DMS79 treated with DMSO at 0.1 percent for 48 hours (cell line): ENCODE measurements at places on chromosomes 2 and 18.

GRCh38 chr2:177989029-177989885, 83.3 kb downstream of the PDE11A start:
- DNase-seq = no peak

GRCh38 chr18:62453864-62454263, 69.0 kb upstream of the ZCCHC2 start:
- no peak for DNase-seq

DNA sequence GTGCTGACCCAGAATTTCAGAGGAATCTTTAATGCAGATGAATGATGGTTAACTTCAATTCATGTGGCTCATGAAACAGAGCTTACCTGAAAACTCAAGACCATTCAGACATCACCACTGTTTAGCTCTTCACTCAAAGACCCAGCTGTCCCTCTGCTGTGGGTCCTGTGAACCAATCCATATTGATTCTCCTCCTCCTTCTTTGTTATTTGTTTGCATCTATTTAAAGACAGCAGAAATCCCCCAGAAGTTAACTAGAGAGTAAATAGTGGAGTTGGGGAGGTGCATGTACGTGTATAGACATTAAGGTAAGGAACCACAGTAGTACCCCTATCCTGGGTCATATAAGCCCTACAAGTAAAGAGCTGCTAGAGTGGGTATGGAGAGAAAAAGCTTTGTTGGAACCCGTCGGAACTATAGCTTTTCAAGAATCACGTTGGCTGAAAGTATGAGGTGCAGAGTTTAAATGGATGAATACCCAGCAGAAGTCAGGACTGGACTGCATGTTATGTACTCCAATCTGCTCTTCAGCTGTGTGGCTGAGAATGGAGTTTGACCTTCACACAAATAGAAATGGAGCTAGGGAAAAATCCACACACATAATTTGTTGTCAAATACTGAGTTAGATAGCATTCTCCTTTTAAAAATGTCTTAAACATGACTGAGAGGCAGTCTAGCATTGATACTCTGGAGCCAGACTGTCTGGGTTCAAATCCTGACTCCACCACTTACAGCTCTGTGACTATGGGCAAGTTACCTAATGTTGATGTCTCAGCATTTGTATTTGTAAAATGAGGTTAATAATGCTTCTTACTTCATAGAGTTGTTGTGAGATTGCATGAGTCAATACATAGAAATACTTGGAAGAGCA, 81.7 kb upstream of the HK2 start:
- no peak for DNase-seq

DNA sequence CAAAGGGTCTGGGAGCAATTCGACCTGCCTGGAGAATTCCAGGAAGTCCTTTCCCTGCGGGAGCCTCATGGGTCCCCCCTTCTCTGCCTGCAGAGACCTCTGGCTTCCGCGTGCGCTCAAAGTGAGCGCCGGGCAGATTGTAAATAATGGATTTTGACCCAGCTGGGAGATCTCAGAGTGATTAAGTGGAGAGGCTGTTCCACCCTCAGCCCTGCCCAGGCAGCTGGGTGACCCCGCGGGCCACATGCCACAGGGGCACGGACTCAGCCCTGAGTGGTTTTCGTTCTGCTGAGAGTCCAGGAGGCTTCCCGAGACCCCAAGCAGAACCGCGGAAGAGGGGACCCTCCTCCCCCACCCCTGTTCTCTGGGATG, 1.2 kb downstream of the KCNG2 start:
- no peak for DNase-seq

DNA sequence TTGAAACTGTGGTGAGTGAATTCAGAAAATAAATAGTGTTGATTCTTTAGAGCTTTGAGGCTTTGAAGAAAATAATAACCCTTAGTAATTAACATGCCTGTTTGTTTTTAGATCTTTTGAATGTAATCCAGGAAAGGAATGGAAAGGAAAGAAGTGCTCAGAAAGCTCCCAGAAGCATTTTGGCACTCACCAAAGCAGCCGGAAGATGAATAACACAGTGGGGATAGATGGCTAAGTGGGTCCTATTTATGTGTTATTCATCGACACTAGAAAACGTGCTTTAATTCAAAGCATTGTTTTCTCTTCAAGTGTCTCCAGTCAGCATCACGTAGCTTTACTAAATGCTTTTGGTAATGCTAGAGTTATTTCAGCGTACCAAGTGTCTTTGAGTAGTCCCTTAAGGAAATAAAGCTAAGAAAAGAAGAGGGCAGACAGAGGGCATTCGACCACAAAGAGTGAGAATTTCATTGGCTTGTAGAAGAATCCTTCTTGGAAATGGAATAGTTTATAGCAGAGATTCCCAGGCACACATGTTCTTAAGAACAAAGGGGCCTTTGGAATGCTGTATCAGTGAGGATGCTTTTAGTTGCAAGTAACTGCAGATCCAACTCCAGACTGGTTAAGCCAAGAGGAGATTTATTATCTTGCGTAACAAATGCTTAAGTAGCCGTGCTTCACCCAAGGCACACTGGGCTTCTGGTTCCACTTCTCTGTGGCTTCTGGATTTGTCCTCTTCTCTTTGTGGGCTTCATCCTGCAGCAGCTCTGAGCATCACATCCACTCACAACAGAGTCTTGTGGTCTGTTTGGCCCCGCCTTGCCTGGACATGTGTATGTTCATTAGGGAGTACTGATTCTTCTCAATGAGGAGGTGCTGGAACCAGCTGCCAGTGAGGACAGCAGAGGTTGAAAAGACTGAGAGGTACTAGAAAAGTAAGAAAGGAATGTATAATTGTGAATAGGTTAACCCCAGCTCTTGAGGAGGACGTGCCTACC, 63.6 kb upstream of the LTBP1 start:
- DNase-seq = peak; percentile 93

GRCh38 chr2:68993660-68994059, 19.2 kb downstream of the GKN1 start:
- peak; percentile 20 for DNase-seq

GRCh38 chr2:189092936-189093335, 86.6 kb downstream of the COL5A2 start:
- no peak for DNase-seq

- DNase-seq = peak; percentile 31
Observed at GRCh38 chr2:220847589-220847988, 724.5 kb downstream of the EPHA4 start.

DNA sequence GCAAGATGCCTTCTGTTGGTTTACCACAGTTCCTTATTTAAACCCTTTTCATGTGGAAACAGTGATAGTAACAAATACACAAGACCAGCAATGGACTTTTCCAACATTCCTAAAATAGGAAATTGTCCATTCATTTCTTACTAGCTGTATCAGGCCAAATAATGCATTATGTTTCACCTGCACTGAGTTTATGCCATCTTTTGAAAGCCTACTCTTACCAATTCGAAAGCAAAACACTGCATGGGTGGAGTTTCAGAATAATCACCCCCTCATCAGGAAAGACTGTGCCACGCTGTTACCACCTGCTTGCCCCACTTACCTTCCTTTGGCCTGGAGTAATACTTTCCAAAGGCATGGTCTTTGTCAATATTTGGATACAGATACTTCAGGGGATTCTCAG, 37.5 kb downstream of the STAT1 start:
- no peak for DNase-seq

DNA sequence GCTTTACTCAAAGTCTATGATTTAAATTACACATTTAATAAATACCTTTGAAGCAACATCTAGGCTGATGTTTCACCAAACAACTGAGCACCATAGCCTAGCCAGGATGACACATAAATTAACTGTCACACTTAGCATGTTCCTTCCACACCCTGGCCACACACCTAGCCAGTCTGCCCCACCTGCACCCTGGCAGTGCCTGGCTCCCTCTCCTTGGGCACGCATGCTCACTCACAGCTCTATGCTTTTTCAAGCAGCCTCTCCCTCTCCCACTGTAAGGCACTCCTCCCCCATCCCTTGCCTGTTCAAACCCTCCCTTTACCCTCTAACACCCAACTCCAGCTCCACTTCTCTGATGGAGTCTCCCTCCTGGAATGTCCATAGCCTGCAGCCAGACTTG, 357.6 kb upstream of the KLHL29 start:
- DNase-seq = no peak

DNA sequence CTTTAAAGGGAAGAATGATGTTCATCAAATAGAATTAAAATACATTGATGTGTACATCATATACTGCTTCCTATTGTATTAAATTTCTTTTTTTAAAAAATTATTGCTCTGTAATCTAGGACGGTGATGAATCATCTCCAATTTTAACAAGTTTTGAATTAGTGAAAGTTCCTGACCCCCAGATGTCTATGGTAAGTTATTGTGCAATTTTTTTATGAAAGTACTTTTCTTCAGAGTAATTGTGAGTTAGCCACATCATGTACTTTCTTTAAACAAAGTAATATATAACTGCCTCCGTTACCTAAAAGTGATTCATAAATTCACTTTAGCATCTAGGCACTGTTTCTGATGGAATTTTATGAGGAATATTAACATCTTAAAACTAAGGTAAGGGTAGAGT, 38.1 kb downstream of the PIK3C3 start:
- no peak for DNase-seq

GRCh38 chr2:239175181-239175580, 225.6 kb downstream of the HDAC4 start:
- no peak for DNase-seq

GRCh38 chr2:124122340-124122739, 97.3 kb downstream of the CNTNAP5 start:
- no peak for DNase-seq

DNA sequence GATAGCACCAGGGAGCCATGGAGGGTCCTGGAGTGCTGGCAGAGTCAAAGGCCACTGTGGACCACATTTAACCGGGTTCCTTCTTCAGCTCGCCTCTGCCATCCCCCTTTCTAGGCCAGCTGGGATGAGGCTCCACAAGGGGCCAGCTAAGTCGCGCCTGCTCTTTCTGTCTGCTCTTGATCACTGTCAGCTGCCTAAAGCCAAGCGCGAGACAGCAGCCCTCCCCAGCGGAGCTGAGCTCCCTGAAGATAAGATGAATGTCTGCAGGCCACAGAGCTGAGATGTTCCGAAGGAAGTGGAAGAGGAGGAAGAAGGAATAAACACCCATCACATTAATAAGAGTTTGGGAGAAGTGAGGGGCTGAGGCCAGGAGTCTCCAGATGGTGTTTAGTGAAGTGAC, 99.6 kb downstream of the CELF4 start:
- DNase-seq = no peak

- no peak for DNase-seq
Observed at GRCh38 chr2:69173706-69174105, 160.7 kb downstream of the ANTXR1 start.

- DNase-seq = no peak
Observed at GRCh38 chr2:173043897-173044519, 31.6 kb upstream of the MAP3K20 start.

GRCh38 chr2:131027566-131028528, 65.4 kb downstream of the FAM168B start:
- DNase-seq = no peak

GRCh38 chr2:164287056-164287455, 334.2 kb downstream of the GRB14 start:
- no peak for DNase-seq

DNA sequence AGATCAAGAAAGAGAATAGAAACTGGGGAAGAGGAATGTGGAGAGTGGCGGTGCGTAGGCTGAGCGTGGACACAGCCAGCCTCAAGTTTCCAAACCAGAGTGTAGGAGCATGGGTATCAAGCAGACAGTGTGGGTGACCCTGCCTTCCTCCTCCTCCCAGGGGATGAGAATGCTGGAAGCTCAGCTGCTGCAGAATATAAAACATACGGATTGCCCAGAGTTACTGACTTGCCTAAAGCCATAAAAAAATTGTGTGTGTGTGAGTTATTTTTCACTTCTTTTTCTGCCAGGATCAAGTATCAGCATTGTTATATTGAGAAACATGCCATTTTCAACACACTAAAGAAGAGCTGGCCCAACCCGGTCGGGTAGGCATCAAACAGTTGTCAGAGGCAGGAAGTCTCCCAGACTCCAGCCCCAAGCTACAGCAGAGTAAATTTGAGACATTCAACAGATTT, 333.3 kb upstream of the ACVR2A start:
- DNase-seq = no peak

DNA sequence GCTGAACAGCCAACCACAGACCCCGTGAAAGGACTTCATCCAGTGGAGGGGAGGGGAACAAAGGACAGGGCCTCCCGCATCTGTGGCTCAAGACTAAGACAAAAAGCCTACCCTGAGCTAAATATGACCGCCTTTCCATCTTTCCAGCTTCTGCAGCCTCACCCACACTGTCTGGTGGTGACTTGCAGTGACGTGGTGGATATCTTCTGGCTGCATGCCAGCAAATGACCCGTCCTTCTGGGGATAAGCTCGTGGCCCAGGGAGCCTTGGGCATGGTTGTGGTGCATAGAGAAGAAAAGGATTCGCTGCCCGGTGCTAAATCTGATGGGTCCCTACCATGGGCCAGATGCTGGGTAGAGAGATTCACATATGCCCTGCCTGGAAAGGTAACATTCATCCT, 8.7 kb upstream of the NGEF start:
- DNase-seq = no peak

- DNase-seq = no peak
Observed at GRCh38 chr2:170813611-170814532, 2.8 kb upstream of the GAD1 start.

DNA sequence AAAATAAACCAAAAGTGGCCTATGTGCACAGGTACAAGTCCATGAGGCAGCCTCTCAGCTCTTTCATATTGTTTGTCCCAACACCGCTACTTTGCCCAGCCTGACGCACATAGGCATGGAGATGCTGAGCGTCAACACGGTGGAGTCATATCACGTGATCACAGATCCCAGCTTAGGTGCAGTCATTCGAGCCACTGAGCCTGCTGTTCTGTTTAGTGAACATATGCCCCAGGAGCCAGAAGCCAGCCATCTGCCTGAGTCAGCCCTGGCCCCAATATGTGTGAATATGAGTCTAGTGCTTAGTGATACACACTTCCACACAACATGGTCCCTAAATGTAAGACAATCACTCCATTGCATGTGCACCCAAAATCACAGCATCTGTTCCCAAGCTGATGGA, 88.2 kb upstream of the LCLAT1 start:
- no peak for DNase-seq

DNA sequence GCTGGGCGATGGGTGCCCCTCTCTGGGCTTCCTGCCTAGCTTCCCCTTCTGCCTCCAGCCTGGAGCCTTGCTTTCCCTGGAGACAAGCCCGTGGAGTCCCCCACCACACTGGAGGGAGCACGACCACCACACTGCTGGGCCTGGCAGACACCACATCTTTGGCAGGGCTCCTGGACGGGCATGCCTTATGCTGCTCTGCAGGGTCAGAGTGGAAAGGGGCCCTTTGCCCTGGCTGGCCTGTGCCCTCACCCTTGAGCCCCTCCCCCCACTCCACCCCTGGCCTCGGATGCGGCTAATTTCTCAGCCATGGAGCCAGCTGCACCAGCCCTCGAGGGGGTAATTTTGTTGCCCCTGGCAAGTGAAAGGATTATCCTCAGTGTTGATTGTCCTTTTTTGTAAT, 194.5 kb downstream of the LOXHD1 start:
- DNase-seq = no peak
